ENCODE measurements at places on chromosomes 11 and 22. TPM values are rescaled to one million over a fixed set of nuclear protein-coding genes. Genes with fewer than 3 reads are reported as not detected.

- ATAC-seq: no peak
Observed at GRCh38 chr11:122046846-122047245, 69.2 kb downstream of the BLID start.

DNA sequence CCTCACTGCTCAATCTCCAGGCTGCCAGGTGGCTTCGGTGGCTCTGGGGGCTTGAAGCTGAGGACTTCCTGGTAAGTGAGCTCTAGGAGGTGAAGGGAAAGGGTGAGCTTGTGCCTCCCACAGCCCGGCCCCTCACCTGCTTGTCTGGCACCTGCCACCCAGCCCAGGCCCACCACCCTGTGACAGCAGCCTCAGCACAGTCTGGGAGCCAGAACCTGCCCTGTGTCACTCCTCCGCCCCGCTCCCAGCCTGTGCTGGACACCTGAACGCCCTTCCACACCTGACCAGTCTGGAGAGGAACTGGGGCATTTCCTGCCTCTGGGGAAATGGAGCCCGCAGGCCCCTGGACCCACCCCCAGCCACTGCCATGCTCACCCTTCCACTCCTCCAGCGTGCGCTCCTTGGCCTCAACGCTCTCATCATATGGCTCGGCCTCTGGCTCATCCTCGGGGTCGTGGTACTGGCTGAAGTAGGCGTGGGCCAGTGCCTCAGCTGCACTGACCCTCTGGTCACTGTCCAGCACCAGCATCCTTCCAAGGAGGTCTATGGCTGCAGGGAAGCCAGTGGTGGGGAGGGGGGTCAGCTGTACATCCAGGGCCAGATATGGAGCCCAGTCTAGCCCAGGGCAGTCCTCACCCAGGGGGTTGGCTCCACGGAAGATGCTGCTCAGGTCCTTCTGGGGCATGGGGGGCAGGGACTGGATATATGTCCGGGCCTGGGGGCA, 3.6 kb upstream of the MAPK12 start:
- no peak for ATAC-seq

DNA sequence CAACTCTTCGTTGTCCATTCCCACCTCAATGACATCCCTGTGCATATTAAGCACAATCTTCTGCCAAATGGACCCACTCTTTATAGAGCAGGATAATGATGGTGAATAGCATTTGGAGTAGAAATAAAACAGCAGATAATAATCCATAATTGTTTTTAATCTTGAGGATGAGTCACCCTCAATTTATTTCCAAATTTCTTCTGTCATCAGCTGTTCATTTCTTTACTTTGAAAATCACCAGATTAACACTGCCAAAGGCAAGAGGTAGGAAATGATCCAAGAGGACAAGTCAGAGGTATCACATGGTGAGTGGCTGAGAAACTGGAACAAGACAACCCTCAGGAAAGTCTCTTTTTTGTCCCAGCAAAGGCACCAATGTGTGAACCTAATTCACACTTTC, 7.3 kb upstream of the AMBRA1 start:
- peak; percentile 59 for ATAC-seq

- ATAC-seq: no peak
Observed at GRCh38 chr11:124724979-124725718, 14.6 kb upstream of the NRGN start.

- ATAC-seq: no peak
Observed at GRCh38 chr11:40227730-40228129, 1231.7 kb downstream of the LRRC4C start.

- no peak for ATAC-seq
Observed at GRCh38 chr11:62984451-62984991, at the start of gene SLC22A6. TSS of gene SLC22A6 (minus strand) at chr11:62984967. CDS start at chr11:62984690, 277 bp downstream.

UCP3 gene
- total RNA-seq: 0.28 TPM
